IMR-90 (cell line): ENCODE measurements at places on chromosomes 1 and 21. TPM values are rescaled to one million over a fixed set of nuclear protein-coding genes. Genes with fewer than 3 reads are reported as not detected.
A peak's percentile ranks its signal among the peaks of the same experiment; 100 is the strongest.

DNA sequence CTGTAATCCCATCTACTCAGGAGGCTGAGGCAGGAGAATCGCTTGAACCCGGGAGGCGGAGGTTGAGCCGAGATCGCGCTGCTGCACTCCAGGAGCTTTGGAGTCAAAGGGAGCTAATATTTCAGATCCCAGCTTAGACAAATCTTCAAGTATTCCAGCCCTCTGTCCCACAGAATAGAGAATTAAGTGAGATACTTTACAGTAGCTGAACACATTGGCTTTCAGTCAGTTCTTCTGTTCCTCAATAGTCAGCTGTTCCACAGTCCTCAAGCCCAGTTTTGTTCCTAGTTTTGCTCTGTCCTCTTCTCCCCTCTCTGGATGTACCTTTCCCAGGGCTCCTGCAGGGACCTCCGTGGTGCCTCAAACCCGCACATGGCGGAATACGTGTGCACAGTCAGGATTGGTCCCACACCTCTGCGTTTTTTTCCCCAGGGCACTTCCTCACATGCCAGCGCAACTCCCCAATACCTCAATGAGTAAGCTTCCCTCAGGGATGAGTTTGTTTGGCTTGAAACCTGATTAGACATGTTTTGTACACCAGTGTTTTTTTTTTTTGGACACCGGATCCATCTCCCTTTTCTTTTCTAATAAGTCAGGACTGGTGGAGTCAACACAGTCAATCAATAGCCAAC, 1.2 kb downstream of the MFN2 start:
- no peak for DNase-seq

GRCh38 chr1:211944733-211945500, 90.4 kb downstream of the INTS7 start:
- DNase-seq = peak; percentile 22

- no peak for DNase-seq
These were observed 695 bp upstream of the ALG14 start for GRCh38 chr1:95073446-95073845.

DNA sequence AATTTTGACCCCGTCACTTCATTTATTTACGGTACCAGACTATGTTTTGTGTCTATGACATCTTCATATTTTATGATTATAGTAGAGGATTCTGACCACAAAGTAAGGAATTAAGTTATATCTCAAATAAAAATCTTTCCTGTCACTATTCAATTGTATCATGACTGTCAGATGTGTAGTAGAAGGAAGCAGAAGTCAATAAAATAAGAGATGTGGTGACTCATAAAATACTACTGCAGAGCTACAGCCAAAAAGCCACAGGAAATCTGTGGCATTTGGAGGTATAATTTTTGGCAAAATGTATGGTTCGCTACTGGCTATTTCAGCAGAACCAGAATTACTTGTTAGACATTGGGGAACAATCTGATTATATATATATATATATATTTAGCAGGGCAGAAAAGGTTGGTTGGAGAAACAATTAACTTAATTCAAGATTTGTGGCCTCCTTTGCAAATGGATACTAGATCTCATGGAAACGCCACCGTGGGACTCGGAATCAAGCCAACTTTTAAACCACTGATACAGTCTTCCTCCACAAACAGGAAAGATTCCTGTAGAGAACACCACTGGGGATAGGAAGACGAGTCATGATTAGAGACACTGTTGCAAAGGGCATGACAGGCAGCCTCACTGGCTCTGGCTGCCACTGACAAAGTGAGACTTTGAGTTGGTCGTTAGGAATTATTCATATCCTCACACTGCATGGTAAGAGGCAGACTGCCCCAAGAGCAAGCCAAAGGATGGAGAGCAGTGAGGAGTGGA, 5.1 kb downstream of the FCRL2 start:
- no peak for DNase-seq

ADCY10 gene
- total RNA-seq = under 0.01 TPM in 2 replicates

RPTN gene
- not detected in 2 replicates for total RNA-seq
